Activated CD4-positive, alpha-beta T cell treated with anti-CD3 and anti-CD28 coated beads for 48 hours (primary cell): ENCODE measurements at places on chromosomes 1 and 21.

DNA sequence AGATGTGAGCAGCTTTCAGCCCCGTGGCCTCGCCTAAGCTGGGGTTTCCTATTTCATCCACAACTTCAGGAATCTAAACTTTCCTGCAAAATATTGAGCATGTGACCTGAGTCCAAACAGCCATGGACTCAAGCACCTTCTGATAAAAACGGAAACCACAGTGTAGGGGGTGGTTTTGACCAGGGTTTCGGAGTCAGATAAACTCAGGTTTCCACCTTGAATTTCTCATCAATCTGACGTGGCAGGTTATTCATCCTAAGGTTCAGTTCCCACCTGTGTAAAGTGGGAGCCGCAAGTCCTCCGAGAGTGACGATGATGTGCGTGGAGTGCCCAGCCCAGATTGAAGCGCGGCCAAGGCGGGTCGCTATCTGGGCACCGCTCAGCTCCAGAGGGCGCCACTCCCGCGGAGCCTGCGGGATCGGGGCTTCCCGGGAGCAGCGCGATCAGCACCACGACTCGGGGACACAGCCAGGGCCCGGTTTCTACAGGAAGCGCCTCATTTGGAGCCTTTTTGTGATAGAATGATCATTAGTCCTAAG is 871 bp upstream of the ETS2 start:
- peak; percentile 59 for DNase-seq

DNA sequence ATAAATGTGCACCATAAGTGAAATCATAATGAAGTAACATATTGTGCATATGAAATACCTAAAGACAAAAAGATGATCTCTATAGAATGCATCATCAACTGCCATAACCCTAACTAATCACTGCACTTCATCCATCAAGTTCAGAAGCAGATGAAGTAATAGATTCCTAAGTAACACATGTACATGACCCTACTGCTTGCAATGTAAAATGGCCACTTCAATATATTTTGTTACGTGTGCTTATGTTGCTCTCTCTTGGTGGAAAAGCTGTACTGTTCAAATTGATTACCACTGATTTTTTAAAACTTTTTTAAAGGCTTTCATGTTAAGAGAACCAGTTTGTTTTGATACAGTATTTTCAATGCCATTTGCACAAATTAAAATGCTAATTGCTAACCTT is 141.8 kb downstream of the TTLL7 start:
- no peak for DNase-seq

DNA sequence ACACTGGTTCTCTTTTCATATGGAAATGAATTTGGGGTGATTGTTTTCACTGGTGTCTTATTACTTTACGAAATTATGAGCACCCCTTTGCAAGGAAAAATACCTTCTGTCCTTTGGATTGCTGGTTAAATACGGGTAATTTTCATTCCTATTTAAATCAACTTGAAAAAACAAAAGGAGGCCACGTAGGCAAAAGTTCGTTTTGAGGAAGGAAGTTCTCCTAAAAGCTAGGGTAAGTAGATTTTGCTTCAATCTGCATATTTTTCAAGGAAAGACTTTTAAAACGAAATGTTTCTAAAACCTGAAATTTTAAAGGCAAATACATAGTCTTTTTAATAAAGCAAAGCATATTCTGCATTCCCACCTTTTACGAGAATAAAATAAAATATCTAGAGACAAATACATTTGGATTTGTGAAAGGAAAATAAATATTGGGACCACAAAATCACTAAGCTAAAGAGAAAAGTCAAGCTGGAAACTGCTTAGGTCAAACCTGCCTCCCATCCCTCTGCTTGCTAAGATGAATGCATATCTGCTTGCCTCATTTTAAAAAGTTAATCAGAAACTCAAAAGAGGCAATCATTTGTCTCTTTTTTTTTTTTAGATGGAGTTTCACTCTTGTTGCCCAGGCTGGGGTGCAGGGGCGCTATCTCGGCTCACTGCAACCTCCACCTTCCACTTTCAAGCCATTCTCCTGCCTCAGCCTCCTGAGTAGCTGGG is 70.9 kb upstream of the ETS2 start:
- DNase-seq = no peak

DNA sequence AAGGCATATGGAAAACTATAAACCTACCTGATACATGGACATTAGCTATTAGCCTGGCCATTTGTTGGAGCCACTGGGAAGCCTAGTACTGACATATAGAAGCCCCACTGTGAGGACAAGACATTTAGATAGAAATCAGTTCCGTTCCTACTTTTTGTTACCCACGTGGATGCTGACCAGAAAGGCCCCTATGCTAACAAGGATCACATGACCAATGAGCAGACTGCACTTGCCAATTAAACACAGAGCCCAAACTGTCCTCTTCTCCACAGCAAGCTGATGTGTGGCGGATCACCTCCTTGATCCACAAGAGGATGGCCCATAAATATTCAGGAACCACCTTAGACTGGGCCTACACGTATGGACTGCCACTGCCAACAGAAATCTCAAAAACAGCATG is 11.2 kb upstream of the OR6K3 start:
- no peak for DNase-seq

- DNase-seq = no peak
Measured at GRCh38 chr1:184696403-184696802, 58.3 kb downstream of the EDEM3 start.

GRCh38 chr1:36328713-36329112 is 5.3 kb upstream of the EVA1B start:
- DNase-seq = no peak

- DNase-seq = no peak
Measured at GRCh38 chr1:234535763-234536515, 57.0 kb upstream of the TARBP1 start.

DNA sequence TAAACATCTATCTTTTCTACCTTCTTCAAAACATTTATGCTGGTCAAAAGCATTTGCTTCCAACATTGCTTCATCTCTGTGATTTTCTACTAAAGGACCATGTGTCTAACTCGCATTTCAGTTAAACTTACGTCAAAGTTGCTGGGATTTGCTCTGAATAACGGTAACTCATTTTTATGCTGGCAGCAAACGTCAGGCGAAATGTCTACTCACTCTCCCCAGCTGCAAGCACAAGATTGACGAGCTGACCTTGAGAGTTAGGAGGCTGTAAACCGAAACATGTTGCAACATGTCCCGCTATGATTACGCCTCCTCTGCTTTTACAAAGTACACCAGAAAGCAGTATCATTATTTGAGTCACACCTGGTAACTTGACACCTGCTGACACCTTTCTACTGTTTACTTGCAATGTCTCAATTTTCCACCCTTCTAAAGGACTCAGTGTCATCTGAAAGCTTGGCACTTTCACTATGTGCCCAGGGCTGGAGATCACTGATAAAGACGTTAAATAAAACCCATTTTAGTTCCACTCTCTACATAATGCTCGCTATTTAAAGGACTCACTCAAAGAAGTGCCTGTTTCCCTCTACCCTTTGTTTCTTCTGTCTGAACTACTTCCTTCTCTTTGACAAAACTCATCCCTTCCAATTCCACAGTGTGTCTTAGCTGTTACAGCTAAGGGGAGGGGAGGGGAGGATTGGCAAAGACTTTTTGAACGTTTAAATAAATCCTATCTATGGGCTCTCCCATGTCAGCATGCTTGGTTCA is 111.9 kb downstream of the PTPN14 start:
- peak; percentile 68 for DNase-seq

DNA sequence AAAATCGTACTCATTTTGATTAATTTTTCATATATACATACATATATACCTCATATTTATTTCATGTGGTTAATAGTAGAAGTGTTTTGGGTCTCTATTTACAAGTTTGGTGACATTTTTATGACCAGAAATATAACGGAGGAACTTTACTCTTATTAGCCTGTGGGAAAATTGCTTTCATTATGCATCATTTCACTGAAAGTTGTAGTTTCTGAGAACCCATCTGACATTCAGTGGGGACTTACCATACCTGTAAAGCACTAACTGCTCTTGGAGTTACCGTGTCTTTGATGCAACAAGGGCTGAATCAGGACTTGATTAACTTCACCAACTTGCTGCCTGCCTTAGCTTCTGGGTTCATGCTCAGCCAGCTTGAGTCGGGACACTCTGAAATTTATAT is 49.9 kb upstream of the ITPKB start:
- no peak for DNase-seq

GRCh38 chr1:224743608-224744164 is 127.6 kb downstream of the CNIH3 start:
- DNase-seq = no peak

DNA sequence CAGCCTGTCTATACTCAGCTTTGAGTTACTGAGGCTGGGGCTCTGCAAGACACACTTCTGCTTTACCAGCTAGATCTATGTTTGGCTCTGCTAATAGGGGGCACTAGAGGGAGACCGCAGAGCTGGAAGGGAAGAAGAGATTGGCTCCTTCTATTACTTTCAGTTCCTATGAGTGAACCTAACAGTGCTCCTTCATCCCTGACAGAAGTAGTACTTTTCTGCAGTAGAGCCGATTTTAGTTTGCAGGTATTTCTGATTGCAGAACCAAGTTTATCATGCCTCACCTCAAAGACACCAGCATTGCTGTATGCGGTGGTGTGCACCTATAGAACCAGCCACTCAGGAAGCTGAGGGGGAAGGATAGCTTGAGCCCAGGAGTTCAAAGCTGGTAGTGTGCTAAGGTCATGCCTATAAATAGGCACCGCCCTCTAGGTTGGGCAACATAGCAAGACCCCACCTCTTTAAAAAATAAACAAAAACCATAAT is 5.7 kb upstream of the ZDHHC18 start:
- no peak for DNase-seq

DNA sequence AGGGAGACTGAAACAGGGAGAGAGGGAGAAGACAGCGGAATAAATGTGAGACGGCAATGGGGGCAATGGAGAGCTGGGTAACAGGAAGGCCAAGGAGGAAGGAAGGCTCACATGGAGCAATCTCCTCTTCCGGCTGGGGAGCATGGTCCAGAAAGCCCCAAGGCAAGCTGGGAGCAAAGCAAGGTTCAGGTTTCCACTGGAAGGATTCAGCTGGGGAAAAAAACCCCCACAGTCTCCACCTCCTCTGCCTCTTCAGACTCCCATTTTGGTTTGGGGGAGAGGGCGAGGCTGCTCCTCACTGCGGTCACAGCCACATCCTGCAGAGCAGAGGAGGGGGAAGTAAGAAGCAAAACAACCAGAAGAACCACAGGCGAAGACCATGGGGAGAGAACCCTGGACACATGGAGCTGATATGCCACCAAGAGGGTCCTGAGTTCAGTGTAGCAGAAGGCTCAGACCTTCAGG is 650 bp downstream of the TNFAIP8L2 start:
- DNase-seq = peak; percentile 76

DNA sequence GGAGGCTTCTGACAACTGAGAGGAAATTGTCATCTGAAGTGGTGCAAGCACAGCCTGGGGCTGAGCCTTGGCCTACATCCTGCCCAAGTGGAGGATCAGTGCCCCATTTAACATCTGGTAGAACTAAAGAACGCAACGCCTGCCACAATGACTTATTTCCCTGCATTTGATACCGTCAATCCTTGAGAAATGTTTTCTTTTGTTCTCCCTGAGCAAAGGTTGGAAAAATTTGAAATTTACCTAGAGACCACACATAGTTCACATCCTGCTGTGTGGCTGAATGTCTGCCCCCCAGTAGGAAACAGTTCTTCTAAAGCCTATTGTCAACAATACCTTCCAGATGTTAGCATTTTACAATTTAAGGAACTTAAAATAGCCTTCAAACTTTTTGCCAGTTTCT is 5.6 kb upstream of the RGS4 start:
- no peak for DNase-seq

- DNase-seq = no peak
Measured at GRCh38 chr1:213680677-213681325, 307.0 kb upstream of the PROX1 start.

- no peak for DNase-seq
Measured at GRCh38 chr1:205124726-205125125, 2.9 kb upstream of the RBBP5 start.

DNA sequence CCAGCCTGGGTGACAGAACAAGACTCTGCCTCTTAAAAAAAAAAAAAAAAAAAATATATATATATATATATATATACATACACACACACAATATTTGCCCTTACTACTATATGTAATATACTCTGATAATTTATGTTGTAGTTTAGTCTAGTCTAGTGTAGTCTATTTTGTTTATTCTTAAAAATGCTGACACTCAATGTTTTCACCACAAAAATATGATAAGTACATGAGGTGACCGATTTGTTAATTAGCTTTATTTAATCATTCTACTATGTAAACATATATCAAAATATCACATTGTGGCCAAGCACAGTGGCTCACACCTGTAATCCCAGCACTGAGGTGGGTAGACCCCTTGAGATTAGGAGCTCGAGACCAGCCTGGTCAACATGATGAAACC is 19.8 kb upstream of the ZNF362 start:
- DNase-seq = no peak

DNA sequence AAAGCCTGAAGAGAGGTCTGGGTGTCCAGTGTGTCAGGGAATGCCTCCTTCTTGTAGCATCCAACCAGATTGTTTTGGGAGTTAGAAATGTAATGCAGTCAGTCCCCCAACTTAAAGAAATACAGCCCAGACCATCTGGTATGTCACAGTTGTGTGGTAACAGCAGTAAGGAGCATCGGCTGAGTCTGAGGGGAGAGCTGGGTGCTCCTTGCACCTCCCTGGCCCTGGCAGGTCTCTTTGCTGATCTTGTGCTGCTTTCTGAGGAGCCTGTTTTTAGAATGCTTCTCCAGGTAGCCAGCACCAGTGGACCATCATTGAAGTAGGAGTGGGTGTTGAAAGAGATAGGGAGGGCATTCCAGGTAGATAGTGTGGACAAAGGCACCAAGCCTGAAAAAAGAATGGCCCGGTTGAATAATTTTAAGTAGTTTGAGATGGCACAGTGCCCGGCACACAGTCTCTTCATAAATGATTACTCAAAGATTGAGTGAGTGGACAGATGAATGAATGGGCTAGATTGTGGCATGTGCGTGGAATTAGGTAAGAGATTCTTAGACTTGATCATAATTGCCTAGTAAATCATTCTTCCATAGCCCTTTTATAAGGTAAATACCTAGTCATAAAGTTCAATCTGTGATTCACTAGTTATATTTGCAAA is 46.5 kb downstream of the LAMC1 start:
- DNase-seq = no peak

DNA sequence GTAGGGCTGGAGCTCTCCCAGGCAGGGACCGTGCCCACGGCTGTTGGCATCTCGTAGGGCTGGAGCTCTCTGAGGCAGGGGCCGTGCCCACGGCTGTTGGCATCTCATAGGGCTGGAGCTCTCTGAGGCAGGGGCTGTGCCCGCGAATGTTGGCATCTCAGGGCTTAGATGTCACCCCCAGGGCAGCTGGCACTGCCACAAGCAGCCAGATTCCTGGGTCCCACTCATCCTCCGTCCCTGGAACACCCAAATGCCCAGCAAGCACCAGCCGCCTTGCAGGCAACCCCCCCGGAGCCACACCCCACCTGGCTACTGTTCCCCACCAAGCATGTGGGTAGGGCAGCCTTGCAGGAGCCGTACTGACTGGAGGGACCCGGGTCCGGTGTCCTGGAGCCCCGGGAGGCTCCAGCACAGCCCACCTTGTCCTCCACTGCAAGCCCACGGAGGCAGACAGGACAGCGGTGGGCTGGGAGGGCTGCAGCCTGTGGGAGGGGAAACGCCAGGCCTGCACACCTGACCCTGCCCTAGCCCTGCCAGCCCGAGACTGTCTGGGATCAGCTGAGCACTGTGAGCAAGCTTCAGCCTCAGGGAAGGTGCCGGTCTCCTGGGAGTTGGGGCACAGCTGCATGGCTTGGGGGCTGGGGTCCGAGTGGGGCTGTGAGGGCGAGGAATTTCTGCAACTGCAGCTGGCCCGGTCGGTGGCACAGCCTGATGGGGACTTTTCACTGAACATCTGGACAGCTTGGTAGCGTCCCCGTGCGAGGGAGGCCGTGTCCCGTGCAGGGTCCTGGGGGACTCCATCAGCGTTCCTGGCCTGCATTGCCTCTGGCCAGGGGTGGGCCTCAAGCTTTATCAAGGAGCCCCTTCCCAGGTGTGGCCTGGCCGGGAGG is 53.6 kb downstream of the COL18A1 start:
- no peak for DNase-seq
